ENCODE measurements at places on chromosomes 13 and 19.

GRCh38 chr19:30712431-30713337 lies 340.5 kb downstream of the ZNF536 start:
- DNase-seq = no peak

GRCh38 chr13:102141625-102142472 lies 260.0 kb downstream of the FGF14 start:
- no peak for DNase-seq

GRCh38 chr13:34587576-34587975 lies 354.5 kb upstream of the NBEA start:
- no peak for DNase-seq

- DNase-seq = no peak
Measured at GRCh38 chr19:52566121-52566520, 4.0 kb upstream of the ZNF701 start.

- DNase-seq = peak; percentile 45
Measured at GRCh38 chr19:6161271-6161850, 25.9 kb downstream of the ACSBG2 start.

- no peak for DNase-seq
Measured at GRCh38 chr19:15891434-15891833, 6.4 kb downstream of the CYP4F2 start.

DNA sequence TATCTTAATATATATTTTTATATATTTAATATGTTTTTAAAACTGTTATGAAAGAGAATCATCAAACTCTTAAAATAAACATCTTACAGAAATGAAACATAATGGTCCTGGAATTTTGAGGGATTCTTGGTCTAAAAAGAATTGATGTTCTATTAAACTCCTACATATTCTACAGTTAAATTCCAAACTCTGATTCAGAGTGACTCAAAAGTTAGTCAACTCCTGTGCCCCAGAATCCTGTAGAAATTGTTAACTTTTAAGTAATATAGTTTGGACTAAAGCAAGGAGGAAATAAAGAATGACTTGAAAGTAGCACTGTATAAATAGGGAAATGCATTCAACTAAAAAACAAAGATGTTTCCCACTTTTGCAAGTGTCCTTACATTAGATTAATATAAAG lies 47.7 kb downstream of the FNDC3A start:
- no peak for DNase-seq

- DNase-seq = no peak
Measured at GRCh38 chr13:51122868-51123566, 11.9 kb upstream of the C13orf42 start.

DNA sequence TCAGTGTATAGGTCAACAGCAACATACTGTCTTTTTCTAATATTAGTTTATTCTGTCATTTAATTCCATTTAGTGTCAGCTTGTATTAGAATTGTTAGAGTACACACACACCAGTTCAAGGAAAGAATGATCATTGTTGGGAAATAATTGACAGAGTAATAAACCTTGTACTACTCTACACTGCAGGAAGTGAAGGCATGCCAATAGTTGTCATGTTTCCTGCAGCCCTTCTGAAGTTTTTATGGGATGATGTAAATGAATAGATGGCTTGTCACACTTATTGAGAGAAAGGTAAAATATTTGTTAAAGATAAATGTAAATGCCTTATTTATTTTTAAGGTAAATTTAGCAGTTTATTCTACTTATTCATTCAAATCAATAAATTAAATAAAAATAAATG lies 306.9 kb upstream of the KLHL1 start:
- no peak for DNase-seq

DNA sequence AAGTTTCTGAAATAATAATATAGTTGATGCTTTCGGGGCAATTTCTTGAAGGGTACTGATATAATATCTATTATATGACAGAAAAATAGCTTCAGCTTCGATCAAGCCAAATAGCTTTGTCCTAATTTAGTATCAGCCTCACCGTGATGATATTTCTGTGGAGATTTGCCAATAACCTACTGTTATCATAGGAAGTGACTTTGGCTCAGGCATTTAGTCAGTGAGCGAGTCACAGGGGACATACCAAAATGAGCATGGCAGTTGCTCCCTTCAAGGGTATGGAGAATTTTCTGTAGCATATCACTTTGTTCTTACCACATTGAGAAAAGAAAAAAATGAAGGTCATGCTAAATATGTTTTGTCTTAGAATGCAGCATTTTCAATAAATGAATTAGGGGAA lies 767.6 kb upstream of the SLITRK1 start:
- DNase-seq = no peak

GRCh38 chr19:49857838-49858087 lies 6.8 kb downstream of the PTOV1 start:
- no peak for DNase-seq

- DNase-seq = no peak
Measured at GRCh38 chr19:948842-949496, 23.1 kb downstream of the ARID3A start.

DNA sequence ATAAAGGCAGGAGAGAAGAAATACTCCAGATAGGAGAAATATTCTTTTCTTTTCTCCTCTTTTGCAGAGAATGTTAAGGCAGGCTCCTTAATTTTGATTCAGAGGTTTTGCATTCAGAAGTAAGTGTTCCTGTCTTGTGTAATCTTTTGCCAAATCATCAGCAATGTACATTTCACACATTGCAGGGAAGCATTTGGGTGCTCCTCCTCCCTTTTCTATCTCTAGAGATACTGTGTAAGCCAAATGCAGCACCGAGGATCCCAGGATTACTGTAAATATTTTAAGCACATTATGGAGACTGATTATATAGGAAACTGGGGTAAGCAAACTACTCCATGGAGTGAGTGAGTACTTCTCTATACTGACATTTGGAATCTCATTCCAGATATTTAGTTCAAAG lies 7.2 kb downstream of the ATP8A2 start:
- DNase-seq = no peak

GRCh38 chr19:33422369-33423180 lies 49.1 kb downstream of the CEBPG start:
- DNase-seq = no peak

Measured in GM12891 (cell line).